Smooth muscle cell of bladder (primary cell): ENCODE measurements at places on chromosomes 1 and 21. TPM values are rescaled to one million over a fixed set of nuclear protein-coding genes. Genes with fewer than 3 reads are reported as not detected.

SH2D5 gene
- total RNA-seq = 2.4 and 6.4 TPM in 2 replicates

VCAM1 gene
- total RNA-seq = 191 and 648 TPM in 2 replicates

SH3BGR gene
- 1.6 and 1.8 TPM in 2 replicates for total RNA-seq

JUN gene
- 27.9 and 58.1 TPM in 2 replicates for total RNA-seq

MYCL gene
- 0.71 and 1.1 TPM in 2 replicates for total RNA-seq
